ENCODE measurements at places on chromosomes 1 and 21.

DNA sequence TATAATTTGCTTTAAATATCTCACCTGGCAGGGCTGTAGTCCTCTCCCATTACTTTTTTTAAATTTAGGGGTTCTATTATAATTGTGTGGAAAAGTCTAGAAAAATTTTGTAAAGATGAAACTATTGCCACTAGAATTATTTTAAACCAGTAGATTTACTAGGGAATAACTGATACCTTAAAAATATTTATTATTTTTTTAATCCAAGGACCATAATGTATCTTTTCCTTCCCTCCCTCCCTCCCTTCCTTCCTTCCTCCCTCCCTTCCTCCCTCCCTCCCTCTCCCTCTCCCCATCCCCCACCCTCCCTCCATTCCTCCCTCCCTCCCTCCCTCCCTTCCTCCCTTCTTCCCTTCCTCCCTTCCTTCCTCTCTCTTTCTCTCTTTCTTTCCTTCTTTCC is 90.5 kb downstream of the DNM3 start:
- DNase-seq = no peak

GRCh38 chr1:229869687-229870086 is 197.4 kb upstream of the GALNT2 start:
- DNase-seq = no peak

DNA sequence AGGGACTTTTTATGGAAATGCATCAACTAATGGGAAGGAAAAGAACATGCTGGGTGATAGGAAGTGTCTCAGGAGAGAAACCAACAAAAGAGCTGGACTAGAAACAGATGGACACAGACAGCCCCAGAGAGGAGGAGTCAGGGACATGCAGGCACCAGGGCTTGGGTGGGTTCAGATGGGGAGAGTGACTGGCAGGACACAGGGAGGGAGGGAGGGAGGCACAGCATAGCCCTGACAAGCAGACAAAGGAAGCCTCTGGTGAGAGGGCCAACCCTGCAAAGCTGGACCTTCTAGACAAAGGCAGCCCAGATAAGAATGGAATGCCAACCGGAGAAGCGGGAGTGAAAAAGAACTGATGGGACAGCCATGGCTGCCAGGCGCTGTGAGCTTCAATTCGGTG is 568.8 kb downstream of the AJAP1 start:
- DNase-seq = no peak

DNA sequence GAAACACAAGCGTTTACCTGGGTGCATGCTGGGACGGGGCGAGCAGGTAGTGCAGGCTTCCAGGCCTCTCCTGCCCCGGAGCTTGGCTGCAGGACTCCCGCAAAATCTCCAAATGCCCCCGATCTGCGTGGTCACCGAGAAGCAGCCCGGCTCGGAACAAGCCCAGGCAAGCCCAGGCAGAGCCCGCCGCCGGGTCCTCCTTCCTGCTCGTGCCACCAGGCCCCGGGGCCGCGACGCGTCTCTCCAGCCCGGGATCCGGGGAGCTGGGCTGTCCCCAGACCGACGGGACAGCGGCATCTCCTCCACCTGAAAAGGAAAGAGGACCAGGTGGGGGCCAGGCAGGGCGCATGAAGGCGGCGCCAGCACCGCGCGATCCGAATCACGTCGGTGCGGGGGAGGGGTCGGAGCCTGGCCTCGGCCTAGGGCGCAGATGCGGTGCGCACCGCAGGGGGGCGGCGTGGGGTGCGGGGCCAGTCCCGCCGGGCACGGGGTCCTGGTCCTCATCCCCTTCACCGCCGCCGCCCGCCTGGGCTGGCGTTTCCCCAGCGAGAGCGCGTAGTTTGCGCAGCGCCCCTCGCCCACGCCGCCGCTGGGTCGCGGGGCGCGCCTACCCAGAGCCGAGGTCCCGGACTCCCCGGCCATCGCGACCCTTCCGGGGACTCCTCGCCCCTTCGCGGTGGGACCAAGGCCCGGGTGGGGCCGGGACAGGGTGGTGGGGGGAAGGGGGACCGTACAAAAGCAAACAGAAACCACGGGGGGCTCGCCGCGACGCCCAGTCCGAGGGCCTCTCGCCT is 52.4 kb upstream of the H6PD start:
- DNase-seq = peak; percentile 70

DNA sequence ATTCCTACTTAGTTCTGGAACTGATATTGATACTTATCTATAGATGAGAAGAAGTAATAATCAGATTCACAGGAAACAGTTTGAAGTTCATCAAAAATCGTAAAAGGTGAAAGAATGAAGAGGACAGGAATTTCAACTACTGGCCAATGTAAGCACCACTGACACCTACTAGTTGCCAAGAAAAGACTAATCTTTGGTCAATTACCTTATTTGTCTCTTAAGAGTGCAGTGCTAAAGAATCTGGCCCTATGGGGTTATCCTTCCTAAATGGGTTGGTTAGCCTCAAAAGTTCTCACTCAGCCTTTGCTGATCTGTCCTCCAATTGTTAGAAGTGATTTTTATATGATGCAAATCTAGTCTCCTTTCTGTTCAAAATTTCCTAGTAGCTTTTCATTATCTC is 29.5 kb downstream of the ADSS2 start:
- DNase-seq = no peak

- no peak for DNase-seq
Observed at GRCh38 chr1:200015811-200016210, 11.7 kb upstream of the NR5A2 start.

- peak; percentile 71 for DNase-seq
Observed at GRCh38 chr1:65791801-65792668, 660 bp upstream of the PDE4B start.

DNA sequence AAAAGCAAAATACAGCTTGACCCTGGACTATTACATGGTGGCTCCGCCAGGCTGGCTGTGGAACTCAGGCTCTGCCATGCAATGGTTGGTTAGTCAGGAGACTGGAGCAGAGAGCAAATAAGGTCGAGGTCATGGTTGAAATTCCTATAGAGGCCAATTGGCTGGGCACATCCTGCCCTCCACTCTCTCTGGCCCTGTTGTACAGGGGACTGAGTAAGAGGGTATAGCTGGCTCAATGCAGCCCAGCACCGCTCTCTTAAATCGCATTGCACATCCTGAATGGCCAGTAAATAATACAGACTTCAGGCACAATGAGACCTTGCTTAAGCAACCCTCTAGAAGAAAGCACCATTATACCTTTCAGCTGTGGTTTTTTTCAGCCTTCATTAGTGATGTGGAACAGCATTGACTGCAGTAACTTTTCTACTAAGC is 59.3 kb upstream of the PPP2R5A start:
- no peak for DNase-seq

- DNase-seq = no peak
Observed at GRCh38 chr1:206911064-206911663, 10.6 kb downstream of the FCMR start.

- DNase-seq = no peak
Observed at GRCh38 chr21:16377120-16377658, 647.4 kb downstream of the USP25 start.

DNA sequence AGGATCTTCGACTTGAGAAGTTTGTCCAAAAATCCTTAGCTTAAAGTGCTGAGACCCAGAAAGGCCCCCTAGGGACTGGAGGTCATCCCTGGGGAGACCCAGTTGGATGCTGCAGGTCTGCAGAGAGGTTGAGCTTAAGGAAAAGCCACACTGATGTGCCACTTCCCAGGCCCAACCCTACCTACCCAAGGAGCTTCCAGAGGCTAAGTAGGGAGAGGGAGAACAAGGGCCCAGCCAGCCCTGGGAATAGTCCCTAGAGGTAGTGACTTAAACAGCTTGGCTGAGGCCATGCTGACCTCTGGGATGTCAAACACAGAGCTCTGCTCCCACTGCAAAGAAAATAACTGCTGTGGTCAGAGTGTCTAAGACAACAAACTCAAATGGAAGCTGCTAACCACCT is 693.7 kb downstream of the MATN1 start:
- DNase-seq = no peak

DNA sequence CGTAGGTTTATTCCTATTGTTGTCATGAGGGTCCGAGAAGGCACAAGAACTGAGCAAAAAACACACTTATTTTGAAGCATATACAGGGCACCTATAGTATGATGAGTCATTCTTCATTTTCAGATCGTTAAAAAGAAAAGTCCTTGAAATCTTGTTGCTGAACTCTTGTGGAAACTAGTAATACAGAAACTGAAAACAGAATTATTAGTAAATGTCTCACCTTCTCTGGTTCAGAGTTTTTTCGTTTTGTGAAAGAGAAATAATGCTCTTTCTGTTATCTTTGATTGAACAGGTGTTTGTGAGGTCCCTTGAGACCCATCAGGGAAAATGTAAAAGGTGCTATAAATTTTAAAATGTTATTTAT is 102.0 kb upstream of the COA6 start:
- no peak for DNase-seq

- no peak for DNase-seq
Observed at GRCh38 chr1:3130268-3130667, 61.3 kb downstream of the PRDM16 start.

DNA sequence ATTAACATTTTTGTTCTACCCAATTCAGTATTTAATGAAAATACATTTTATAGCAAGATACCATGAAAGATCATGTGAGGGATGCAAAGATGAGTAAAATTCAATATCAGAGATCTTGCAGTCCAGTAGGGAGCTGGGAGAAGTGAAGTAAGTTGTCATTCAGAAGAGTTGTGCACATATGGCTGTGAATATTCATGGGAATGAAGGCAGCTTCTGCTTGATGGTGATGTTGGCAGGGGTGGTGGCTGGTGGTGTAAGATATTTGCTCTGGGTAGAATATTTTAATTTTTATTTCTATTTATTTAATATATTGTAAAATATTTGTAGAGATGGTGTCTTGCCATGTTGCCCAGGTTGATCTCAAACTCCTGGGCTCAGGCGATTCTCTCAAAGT is 72.0 kb upstream of the GCLM start:
- DNase-seq = no peak

DNA sequence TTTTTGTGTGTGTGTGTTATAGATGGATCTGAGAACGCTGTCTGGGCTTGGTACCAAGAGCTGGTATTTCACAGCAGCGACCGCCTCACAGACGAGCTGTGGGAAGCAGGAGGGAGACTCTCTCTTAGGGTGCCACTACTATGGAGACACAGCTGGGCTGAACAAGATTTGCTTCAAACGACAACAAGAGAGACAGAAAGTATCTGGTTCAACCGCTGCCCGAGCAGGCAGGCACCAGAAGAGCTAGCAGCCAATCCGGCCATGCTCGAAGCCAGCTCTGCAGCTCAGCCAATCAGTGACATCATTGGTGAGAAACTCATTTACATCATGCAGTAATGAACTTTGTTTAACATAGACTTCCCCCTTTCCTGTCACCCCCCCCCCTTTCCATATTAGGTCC is 341.3 kb downstream of the USP25 start:
- no peak for DNase-seq

- DNase-seq = no peak
Observed at GRCh38 chr1:201537891-201538611, 876 bp upstream of the NAV1 start.

DNA sequence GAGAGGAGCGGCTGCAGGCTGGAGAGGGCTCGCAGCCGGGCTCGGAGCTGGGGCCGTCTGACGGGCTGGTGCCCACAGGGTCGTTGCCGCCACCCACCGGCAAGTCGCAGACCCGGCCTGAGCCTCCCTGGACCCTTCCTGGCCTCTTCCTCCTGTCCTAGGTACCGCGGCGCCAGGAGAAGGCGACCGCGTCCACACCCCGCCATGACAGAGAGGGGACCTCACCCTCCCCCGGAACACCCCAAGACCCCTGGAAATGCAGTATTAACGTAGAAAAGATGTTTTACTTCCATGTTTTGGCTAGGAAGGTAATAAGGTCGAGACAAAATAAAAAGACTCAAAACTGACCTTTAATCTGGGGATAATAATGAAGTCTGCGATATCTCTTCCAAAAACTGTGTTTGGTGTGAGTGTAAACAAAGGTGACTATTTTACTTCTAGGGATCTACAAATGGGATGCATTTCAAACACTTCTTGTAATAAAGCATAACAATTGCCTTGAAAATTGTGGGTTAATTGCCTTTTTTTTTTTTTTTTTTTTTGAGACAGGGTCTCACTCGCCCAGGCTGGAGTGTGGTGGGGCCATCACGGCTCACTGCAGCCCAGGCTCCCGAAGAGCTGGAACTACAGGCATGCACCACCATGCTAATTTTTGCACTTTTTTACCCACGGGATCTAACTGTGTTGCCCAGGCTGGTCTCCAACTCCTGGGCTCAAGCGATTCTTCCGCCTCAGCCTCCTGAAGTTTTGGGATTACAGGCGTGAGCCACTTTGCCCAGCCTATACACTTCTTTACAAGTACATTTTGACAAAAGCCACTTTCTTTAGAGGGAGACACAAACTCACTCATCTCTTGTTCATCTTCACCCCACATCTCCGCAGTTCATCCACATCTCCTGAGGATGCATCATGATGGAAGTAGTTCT is 838 bp upstream of the RSRP1 start:
- DNase-seq = no peak

- DNase-seq = peak; percentile 31
Observed at GRCh38 chr1:234543442-234544086, 64.6 kb upstream of the TARBP1 start.

DNA sequence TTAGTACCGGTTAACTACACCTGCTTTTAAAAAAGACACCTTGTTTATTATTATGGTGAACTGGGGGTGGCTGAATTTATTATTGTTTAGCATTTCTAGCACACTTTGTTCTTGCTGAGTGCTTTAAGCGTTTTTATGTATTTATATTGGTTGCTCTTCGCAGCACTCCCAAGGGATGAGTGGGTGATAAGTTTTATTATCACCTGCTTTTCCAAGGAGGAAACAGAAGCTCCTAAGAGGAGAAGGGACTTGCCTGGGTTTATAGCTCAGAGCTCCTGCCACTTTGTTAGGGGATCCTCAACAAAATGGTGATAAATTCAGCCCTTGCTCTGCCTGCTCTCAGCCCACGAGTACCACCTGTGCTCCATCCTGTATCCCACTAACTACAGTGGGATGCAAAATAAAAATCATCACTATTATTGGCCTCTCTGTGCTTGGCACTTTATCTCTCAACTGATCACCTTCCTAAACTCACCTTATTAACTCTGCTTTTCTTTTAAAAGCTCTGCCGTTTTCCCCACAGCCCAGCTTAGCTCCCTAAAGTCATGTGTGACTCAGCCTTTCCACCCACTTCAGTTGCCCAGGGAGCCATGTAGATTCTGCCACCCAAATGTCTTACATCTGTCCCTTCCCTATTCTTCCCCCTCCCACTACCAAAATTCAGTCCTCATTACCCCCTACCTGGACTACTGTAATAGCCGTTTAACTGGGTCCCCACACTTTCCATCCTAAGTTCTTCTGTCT is 44.5 kb downstream of the BCL9 start:
- DNase-seq = no peak

GRCh38 chr1:37033355-37034101 is 787 bp downstream of the GRIK3 start:
- DNase-seq = peak; percentile 62

GRCh38 chr1:12012560-12013316 is 6.6 kb upstream of the MIIP start:
- DNase-seq = no peak

DNA sequence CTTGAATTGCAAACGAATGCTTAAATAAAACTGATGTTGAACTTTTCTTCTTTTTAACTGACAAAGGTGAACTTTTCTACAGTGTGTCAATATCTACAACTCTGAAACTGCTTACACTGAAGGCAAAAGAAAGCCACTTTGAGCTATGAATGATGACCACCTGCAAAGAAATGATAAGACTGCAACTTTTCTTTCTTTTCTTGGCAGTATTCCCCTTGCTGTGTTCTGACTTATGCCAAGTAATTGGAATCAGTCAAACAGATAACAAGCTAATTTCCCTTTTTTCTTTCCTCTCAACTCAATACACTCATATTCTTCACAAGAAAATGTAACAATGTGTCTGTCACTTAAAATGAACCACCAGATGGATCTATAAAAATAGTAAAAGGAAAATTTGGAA is 588.1 kb upstream of the BRINP3 start:
- DNase-seq = no peak

Data from ecto neural progenitor cell (in vitro differentiated cells).